Right ventricle myocardium superior (tissue), 1 donor: ENCODE measurements at places on chromosomes 2 and 18. TPM values are rescaled to one million over a fixed set of nuclear protein-coding genes. Genes with fewer than 3 reads are reported as not detected.

GRCh38 chr2:106886916-106887758, 1.2 kb upstream of the ST6GAL2 start:
- peak; percentile 47 for DNase-seq

DNA sequence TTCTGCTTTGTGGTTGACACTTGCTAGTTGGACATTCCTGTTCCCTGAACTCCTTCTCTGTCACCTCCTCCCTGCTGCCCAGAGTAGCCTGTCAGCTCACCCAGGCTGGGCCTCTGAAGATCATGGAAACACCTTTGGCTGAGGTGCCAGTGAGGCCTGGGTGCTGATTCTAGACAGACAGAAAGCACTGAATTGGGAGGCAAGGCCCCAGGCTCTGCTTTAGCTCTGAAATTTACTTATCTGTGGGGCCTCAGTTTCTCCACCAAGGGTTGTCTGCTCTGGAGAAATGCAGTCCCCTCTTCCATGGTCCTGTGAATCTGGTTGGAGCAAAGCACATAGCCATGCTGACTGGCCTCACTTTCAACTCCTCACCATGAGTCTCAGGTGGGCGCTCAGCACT, 104.6 kb upstream of the SIX3 start:
- DNase-seq: no peak

Gene IL18R1
- 0.67 TPM for total RNA-seq

DNA sequence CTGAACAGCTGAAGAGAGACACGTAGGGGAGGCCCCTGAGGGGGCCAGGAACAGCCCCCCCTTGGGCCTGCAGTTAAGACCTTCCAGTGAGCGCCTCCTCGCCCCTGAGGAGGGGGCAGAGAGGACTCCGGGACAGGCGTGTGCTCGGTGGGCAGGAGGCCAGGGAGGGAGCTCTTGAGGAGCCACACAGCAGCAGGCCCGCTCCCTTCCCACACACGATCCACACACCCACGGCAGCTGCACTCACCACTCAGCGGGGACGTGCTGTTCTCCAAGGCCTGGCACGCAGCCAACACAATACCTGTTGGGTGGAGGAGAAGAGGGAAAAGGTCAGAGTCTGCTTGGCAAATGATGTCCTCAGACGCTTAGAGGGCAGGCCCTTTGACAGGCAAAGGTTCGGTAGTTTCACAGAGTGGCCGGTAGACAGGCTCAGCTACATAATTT, 39.0 kb downstream of the TGFA start:
- peak; percentile 53 for DNase-seq

GRCh38 chr2:195898505-195899191, 170.0 kb downstream of the DNAH7 start:
- peak; percentile 83 for DNase-seq

DNA sequence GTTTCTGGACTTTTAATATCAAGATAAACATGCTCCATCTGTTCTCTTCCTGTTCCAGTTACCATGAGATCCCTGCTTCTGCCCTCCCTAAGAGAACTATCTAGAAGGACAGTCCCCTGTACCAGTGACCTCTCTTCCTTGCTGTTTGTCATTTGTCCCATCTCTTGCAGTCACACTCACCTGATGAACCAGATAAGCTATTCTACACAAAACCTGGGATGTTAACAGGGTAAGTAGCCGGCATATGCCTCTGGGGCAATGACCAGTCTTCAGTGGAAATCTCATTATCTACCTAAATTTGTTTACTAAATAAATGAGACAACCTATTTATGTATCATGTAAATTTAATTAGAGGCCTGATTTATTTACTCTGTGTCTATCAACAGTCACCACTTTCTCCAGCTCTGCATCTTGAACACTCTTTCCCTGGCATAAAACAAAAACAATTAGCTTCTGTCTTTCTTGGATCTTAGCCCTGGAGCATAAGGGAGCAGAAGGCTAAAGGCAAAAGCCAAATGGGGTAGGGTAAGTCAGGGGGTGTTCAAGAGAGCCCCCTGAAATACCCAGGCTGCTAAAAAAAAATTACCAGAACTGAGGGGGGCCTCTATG, 337.7 kb downstream of the ALK start:
- DNase-seq: no peak

Gene RSAD2
- total RNA-seq: 3.4 TPM

DNA sequence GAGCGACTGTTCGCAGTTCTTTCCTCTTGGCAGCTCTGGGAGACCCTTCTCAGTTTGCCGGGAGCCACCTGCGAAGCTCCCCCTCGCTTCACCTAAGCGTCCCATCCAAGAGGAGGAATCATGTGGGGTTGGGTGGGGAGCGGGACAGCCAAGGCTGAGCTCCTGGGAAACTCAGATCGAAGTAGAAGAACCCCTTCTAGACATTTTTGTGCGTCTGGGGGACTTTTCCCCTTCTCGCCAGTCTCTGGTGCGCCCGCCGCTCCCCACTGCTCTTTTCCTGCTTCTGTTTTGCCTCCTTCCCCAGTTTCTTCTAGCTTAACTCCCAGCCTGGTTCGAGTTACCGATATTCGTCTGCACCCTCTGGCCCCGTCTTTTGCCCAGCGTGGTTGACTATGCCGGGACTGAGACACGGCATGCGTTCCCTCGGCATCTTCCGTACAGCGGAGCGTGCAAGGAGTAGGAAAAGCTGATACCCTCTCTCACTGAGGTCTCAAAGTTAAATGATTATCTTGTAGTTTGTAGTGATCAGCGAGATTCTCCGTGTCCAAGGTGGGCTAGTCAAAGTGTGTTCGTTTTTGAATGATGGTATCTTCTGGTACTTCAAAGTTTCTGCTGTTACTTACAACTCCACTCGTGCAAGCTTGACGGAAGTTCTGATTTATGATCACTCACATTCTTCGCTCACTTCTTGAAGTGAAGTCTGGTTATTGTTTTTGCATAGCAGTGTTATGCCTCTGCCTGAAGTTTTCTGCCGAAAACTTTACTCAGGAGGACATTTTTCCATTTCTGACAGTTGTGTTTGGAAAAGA, 664 bp downstream of the CAMKMT start:
- peak; percentile 51 for DNase-seq

GRCh38 chr2:180625006-180625844, 355.2 kb upstream of the UBE2E3 start:
- DNase-seq: no peak

- DNase-seq: no peak
These were observed 75.0 kb upstream of the CCDC85A start for GRCh38 chr2:56108806-56109205.

Gene C2orf15
- 0.22 TPM for total RNA-seq

Gene PLGLB2
- total RNA-seq: 1.4 TPM

Gene DCDC2C
- not detected for total RNA-seq
